GM13977 (cell line): ENCODE measurements at places on chromosomes 13 and 19.
A peak's percentile ranks its signal among the peaks of the same experiment; 100 is the strongest.

DNA sequence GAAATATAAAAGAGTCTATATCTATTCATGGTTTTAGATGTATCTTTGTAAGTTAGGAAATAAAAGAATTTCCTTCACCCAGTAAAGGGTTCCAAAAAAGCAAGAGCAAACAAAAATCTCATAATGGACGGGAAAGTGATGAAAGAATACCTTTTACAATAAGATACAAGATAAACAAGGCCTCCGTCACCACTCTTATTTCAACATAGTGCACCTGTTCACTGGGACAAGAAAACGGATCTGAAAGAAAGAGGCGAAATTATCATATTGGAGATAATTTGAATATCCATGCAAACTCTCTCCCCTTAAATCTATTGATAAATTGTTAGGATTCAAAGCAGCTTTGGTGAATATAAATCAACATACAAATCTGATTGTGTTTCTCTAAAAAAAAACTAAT is 877 bp upstream of the NLRP11 start:
- no peak for DNase-seq

- DNase-seq: no peak
These were observed 1.5 kb upstream of the CGB5 start for GRCh38 chr19:49042177-49042576.

GRCh38 chr13:30157616-30157993 is 149.7 kb downstream of the KATNAL1 start:
- DNase-seq: peak; percentile 76

DNA sequence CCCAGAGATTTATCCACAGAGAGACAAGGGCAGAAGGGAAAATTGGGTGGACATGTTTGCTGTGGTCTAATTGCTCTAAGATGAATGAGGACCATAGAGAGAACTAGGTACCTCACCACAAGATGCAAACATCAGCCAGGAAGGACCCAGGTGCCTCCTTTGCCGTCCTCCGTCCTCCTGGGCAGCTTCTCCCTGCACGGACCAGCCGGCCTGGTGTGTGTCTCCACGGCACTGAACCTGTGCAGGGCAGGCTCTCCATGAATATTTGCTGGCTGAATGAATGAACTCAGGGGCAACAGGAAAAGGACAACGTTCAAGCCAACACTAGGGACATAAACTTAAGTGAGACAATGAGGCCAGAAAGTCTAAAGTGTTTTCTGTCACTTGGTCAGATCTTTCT is 143.9 kb downstream of the ZNF536 start:
- DNase-seq: no peak

GRCh38 chr13:100156788-100157187 is 67.9 kb downstream of the PCCA start:
- DNase-seq: no peak

GRCh38 chr19:34265221-34265650 is 10.9 kb downstream of the GARRE1 start:
- DNase-seq: no peak

DNA sequence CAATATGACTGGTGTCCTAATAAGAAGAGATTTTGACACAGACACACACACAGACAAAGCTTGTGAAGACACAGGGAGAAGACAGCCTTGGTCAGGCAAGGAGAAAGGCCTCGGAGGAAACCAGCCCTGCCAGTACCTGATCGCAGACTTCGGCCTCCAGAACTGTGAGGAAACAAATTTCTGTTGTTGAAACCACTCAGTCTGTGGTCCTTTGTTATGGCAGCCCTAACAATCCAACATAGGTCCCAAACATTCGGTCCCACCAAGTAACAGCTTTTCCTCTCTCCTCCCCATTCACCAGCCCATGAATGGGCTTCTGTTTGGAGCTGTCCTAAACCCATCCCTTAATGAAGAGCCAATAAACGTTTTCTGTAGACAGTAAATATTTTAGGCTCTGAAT is 36.4 kb upstream of the UBAC2 start:
- DNase-seq: no peak

- DNase-seq: no peak
These were observed 4.8 kb upstream of the CTXN1 start for GRCh38 chr19:7930765-7931164.

GRCh38 chr19:51387924-51388389 is at the start of gene LIM2:
LIM2 (minus strand) TSS chr19:51387974; CDS start chr19:51387443, 531 bp downstream.
- no peak for DNase-seq

DNA sequence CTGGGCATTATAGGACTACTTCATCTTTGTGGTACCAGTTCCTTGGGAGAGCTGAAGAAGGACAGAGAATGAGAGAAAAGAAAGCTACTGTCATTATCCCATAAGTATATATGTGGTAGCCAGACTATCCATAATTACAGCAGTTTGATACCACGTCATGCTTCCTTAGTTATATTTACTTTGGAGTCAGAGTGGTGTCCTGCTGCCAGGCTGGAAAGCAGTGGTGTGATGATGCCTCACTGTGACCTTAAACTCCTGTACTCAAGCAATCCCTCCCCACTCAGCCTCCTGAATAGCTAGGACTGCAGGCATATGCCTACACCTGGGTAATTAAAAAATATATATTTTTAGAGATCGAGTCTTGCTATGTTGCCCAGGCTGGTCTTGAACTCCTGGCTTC is 57.8 kb downstream of the WTIP start:
- DNase-seq: no peak

- no peak for DNase-seq
These were observed 26.6 kb downstream of the SIGLEC7 start for GRCh38 chr19:51168564-51169282.

GRCh38 chr13:40340368-40341095 is 325.9 kb downstream of the FOXO1 start:
- no peak for DNase-seq

GRCh38 chr13:44021422-44021821 is 141.7 kb downstream of the LACC1 start:
- DNase-seq: no peak

DNA sequence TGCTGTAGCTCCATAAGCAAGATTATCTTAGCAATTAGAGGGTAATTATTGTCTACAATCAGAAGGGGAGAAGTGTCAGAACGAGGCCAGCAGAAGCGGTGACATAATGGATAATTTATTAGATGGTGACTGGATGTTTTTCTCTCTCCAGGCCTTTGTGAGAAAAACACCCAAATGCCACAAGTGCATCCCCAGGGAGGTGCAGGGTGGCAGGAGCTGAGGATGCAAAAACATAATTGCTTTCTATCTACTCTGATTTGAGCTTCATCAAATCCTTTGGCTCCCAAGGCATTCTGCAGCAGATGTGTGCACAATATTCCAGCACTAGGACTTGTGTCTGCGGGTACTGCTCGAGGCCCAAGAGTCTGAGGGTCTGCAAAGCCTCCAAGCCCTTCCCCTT is 220.1 kb upstream of the SERP2 start:
- DNase-seq: no peak
